Chondrocyte (in vitro differentiated cells): ENCODE measurements at places on chromosomes 2 and 18.

- H3K36me3 ChIP-seq = no peaks in the 10 kb centered on the region
- H3K4me3 ChIP-seq = no peak overlapping the region
- H3K27ac ChIP-seq = no peak overlapping the region
Observed at GRCh38 chr2:105521616-105522015, 122.8 kb upstream of the FHL2 start.

DNA sequence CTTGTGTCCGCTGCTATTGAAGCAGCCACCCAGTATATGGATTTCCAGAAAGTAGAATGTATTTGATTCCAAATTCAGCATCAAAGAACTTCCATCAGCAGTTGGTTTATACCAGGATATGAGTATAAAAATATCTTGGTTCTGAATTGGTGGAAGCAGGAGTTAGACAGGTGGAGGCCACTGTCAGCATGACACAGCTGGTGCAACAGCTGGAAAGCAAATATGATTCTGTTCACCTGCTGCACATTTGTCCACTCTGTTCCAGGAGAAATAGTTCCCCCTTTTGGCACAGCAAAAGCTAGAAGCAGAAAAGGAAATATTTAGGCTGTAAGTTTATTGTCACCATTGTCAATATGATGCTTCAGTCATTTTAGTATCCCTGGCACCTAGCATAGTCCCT is 41.2 kb downstream of the KIAA2012 start:
- no peak overlapping the region for H3K27ac ChIP-seq
- H3K4me1 ChIP-seq = peaks cover 41% of the 10 kb centered on the region
- no peaks in the 10 kb centered on the region for H3K36me3 ChIP-seq
- no peaks in the 10 kb centered on the region for H3K27me3 ChIP-seq
- DNase-seq = no peak
- no peak overlapping the region for H3K4me3 ChIP-seq

GRCh38 chr2:15293262-15293937 is 267.7 kb downstream of the NBAS start:
- DNase-seq = no peak
- no peak overlapping the region for H3K27ac ChIP-seq
- H3K27me3 ChIP-seq = no peaks in the 10 kb centered on the region
- peaks cover 9% of the 10 kb centered on the region for H3K4me1 ChIP-seq
- no peak overlapping the region for H3K4me3 ChIP-seq

- DNase-seq = no peak
- H3K36me3 ChIP-seq = no peaks in the 10 kb centered on the region
- no peak overlapping the region for H3K4me3 ChIP-seq
- peaks cover 17% of the 10 kb centered on the region for H3K4me1 ChIP-seq
- H3K27ac ChIP-seq = no peak overlapping the region
Observed at GRCh38 chr18:23835506-23835905, 146.3 kb downstream of the LAMA3 start.

GRCh38 chr2:45000921-45001868 is 8.1 kb downstream of the SIX2 start:
- H3K27ac ChIP-seq = peak overlapping the region; percentile 47
- peak overlapping the region; percentile 65 for H3K4me3 ChIP-seq
- DNase-seq = no peak
- peaks cover 16% of the 10 kb centered on the region for H3K36me3 ChIP-seq

DNA sequence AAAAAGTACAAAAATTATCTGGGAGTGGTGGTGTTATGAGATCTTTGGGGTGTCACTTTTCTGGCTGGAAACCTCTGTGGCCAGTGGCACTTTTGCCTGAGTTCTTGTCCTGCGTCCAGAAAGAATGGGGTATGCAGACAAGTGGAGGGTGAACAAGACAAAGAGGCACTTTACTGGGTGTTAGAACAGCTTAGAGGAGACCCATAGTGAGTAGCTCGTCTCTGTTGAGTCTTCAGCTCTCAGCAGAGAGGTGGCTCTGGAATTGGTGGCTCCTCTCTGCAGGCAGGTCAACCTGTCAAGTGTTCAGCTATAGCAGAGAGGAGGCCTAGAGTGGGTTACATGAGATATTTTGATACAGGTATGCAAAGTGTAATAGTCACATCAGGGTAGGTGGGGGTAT is 26.1 kb downstream of the CRYGD start:
- no peaks in the 10 kb centered on the region for H3K27me3 ChIP-seq
- no peaks in the 10 kb centered on the region for H3K36me3 ChIP-seq
- H3K4me1 ChIP-seq = peaks cover 14% of the 10 kb centered on the region
- DNase-seq = no peak

- H3K27ac ChIP-seq = no peak overlapping the region
- H3K36me3 ChIP-seq = peaks cover 23% of the 10 kb centered on the region
- no peaks in the 10 kb centered on the region for H3K27me3 ChIP-seq
- no peak overlapping the region for H3K4me3 ChIP-seq
- peaks cover 5% of the 10 kb centered on the region for H3K4me1 ChIP-seq
Observed at GRCh38 chr18:50981381-50981780, 13.5 kb downstream of the ELAC1 start.

- DNase-seq = no peak
- no peaks in the 10 kb centered on the region for H3K27me3 ChIP-seq
- no peak overlapping the region for H3K27ac ChIP-seq
Observed at GRCh38 chr2:179250848-179251504, 13.7 kb downstream of the SESTD1 start.

DNA sequence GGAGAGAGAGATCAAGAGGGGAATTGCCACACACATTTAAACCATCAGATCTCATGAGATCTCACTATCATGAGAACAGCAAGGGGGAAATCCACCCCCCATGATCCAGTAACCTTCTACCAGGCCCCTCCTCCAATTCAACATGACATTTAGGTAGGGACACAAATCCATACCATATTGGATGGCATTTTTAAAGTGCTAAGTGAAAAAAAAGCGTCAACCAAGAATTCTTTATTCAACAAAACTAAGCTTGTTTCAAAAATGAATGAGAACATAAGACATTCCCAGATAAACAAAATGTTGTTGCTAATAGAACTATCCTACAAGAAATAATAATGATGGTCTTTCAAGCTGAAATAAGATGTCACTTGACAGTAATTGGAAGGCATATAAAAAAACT is 626.2 kb upstream of the LRRTM1 start:
- no peaks in the 10 kb centered on the region for H3K27me3 ChIP-seq
- no peak overlapping the region for H3K27ac ChIP-seq
- H3K4me3 ChIP-seq = no peak overlapping the region
- DNase-seq = no peak
- no peaks in the 10 kb centered on the region for H3K4me1 ChIP-seq
- no peaks in the 10 kb centered on the region for H3K36me3 ChIP-seq

DNA sequence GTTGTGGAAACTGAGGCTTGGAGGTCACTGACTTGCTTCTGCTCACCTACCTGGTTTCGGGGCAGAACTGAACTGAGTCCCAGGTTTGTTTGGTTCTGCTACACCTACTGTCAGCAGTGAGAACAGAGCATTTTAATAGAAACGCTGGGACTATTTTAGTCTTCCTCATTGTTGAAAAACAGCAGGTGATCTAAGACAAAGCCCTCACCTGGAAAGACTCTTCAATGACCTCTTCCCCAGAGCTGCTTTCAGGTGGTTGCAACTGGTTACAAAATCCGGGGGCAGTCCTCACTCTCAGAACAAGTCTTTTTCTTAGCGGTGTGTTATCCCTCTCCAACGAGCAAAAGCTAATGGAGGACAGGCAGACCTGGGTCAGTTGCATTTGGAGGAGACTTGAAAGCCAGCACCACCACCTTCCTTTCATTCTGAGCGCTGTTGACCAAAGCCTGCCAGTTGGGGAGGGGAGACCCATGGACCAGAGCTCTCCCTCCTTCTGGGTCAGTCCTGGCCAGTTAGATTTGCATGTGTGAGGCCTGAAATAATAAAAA is 217.0 kb downstream of the NCK2 start:
- H3K4me1 ChIP-seq = no peaks in the 10 kb centered on the region
- H3K27me3 ChIP-seq = peaks cover 22% of the 10 kb centered on the region
- H3K27ac ChIP-seq = no peak overlapping the region
- no peak for DNase-seq
- peaks cover 5% of the 10 kb centered on the region for H3K36me3 ChIP-seq

DNA sequence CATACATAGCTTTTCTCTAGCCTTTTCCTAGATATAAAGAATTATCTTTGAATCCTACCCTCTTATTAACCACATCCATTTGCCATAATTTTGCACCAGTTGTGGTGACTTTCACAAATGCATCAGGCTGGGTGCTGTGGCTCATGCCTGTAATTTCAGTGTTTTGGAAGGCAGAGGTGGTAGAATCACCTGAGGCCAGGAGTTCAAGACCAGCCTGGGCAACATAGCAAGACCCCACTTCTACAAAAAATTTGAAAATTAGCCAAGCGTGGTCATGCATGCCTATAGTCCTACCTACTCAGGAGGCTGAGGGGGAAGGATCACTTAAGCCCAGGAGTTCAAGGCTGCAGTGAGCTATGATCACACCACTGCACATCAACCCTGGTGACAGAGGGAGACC is 672.4 kb upstream of the CHAC2 start:
- DNase-seq = no peak
- H3K4me3 ChIP-seq = no peak overlapping the region
- no peak overlapping the region for H3K27ac ChIP-seq
- no peaks in the 10 kb centered on the region for H3K36me3 ChIP-seq

DNA sequence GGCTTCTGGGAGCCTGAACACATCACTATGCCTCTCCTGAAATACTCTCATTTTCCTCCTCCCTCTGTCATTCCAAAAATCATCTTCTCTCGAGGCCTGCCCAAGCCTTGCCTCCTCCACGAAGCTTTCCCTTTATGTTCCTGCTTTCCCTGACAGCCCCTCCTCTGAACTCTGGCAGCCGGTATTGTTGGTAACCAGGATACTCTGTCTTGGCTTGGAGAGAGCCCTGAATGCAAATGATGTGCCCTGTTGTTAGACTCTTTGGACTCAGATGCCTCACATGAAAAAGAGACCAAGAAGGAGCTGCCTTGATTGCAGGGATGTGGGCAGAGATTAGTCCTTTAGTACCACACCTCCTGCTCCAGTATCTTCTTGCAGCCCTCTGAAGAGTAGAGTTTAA is 138.5 kb upstream of the DLX2 start:
- no peak overlapping the region for H3K4me3 ChIP-seq
- DNase-seq = no peak
- no peak overlapping the region for H3K27ac ChIP-seq
- H3K27me3 ChIP-seq = peaks cover 3% of the 10 kb centered on the region

GRCh38 chr2:44705876-44706480 is 235.5 kb upstream of the SIX3 start:
- H3K4me1 ChIP-seq = peaks cover 3% of the 10 kb centered on the region
- H3K36me3 ChIP-seq = peaks cover 4% of the 10 kb centered on the region
- H3K27me3 ChIP-seq = no peaks in the 10 kb centered on the region
- H3K4me3 ChIP-seq = no peak overlapping the region
- DNase-seq = no peak
